ENCODE measurements at places on chromosomes 13 and 19. TPM values are rescaled to one million over a fixed set of nuclear protein-coding genes. Genes with fewer than 3 reads are reported as not detected.

TEKTIP1 gene
- 7.5 TPM for polyA plus RNA-seq

MYBPC2 gene
- 0.70 TPM for polyA plus RNA-seq

IL4I1 gene
- polyA plus RNA-seq = 1.6 TPM

- DNase-seq = peak; percentile 48
Observed at GRCh38 chr19:43651758-43652545, 12.3 kb upstream of the CADM4 start.

PSG5 gene
- not detected for polyA plus RNA-seq

LILRB1 gene
- polyA plus RNA-seq = 1.2 TPM

DNA sequence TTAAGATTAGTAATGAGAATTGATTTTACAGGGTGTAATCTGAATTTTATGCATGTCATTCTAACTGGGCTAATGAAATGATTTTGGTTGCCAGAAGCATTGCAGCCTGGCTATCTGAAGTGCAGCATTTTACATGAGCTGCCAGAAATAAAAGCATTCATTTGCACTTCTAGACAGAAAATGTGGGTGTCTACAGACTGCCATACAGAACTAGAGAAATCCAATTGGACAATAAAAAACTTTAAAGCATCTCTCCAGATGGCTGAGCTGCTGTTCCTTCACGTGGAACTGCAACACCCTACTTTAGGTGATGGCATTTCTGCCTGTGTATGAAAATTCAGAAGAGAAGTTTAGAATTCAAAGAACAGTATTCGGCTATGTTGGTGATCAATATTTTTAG, 450.1 kb upstream of the SLITRK1 start:
- no peak for DNase-seq

GRCh38 chr13:43411741-43412140, 375.0 kb downstream of the ENOX1 start:
- no peak for DNase-seq

- no peak for DNase-seq
Observed at GRCh38 chr13:59437544-59438301, 726.0 kb downstream of the DIAPH3 start.

GRCh38 chr13:33518452-33518851, 232.9 kb upstream of the STARD13 start:
- DNase-seq = no peak

DNA sequence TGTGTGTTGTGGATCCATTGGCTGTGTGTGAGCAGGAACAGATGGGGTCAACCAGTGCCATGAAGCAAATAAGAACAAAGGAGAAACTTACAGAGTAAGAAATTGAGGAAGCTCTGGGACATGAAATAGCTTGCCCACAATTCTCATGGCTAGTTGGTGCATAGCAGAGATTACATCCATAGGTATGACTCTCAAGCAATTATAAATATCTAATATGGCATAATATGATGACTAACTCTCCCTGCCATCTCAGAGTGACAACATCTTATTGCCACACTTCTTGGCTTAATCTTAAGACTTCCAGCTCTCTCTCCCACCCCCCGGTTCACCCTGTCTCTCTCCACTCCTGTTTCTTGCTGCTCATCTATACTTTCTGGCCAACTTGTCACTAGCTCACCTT, 53.3 kb downstream of the OXGR1 start:
- DNase-seq = no peak

FARSA gene
- polyA plus RNA-seq = 37.2 TPM

ZNF578 gene
- polyA plus RNA-seq = 6.5 TPM

DNA sequence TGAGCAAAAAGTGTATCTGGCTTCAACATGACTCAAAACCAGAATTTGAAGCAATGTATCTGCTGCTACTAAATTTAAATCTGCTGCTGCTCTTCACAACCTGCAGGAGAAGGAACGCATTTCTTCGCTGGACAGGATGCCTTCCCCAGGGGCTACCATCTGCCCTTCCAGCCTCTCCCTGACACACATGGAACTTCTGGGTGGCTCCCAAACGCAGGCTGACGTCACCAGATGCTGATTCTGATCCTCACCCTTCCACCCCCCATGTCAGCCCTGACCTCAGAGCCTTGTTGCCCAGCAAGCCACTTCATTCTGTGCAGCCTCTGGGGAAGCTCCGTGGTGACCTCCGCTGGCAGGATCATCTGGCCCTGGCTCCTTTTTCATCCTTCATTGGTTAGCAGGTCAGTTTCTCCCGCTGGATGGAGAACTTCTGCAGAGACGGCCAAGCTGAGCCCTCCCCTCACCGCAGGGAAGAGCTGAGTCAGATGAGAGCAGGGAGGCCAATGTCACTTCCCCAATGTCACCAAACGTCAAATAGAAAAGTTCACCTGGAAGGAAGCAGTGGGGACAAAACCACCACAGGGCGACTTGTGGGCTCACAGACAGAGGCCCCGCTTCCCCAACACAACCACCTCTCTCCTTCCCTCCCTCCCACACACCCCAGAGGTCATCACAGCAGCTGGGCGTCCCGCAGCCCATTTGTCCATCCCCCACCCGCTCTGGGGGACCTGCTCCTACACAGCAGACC, 14.0 kb upstream of the RAB20 start:
- DNase-seq = no peak

- DNase-seq = no peak
Observed at GRCh38 chr13:47114030-47114429, 217.2 kb upstream of the HTR2A start.

CEACAM20 gene
- not detected for polyA plus RNA-seq

DNA sequence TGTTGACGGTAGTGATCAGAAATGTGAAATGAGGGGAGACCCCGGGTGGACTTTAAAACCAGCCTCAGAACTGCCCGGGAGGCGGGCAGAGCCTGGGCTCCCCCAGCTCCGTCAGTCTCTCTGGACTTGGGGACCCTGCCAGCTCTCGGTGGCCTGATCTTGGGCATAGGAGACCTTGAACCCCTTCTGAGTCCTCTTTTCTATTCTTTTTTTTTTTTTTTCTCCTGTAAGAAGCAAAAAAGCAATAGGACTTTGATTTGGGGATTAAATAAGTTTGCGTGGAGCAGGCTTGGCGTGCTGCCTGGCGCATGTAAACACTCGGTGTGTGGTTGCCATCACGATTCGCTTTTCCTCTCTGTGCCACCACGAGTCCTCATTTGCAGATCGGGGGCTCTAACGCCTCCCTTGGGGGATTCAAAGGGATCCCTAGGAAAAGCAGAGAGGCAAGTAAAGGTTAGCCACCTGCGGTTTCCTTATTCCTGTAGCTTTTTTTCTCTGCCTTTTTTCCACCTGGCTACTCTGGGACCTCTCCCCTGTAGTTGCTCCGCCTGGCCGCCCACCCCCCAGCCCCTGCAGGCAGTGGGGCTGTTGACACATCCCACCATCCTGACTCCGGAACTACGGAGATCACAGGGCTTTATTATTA, 1.3 kb downstream of the SAFB start:
- DNase-seq = peak; percentile 75

DNA sequence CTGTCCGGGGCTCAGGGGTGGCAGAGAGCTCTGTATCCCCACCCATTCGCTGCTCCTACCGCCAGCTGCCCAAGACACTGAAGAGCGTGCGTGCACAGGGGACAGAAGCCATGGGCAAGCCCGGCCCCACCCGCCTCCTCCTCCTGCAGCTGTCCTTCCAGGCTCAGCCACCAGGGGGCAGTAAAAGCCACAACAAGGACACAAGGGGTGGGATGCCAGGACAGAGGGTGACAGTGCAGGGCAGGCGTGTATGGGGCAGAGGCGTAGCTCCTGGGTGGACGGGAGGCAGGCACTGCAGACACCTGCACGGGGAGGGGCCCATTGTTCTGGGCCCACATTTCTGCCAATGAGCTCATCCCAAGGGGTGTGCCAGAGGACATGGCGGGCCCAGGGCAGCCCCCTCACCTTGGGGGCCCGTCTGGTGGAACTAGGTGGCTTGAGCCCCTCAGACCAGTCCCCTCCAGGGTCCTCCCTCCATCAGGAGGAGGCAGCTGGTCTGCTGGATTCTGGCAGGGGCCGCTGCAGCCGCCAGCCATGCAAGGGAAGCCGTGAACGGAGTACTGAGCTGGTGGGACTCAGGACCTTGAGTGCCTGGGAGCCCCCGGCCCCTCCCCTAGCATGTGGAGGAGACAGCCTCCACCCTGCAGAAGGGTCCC, 61.2 kb downstream of the MLLT1 start:
- DNase-seq = peak; percentile 87

ADGRE3 gene
- 0.17 TPM for polyA plus RNA-seq

MISP3 gene
- 2.2 TPM for polyA plus RNA-seq

GRCh38 chr13:20270163-20270865, 38.2 kb upstream of the GJB6 start:
- peak; percentile 10 for DNase-seq

SCAF1 gene
- 24.7 TPM for polyA plus RNA-seq

DNA sequence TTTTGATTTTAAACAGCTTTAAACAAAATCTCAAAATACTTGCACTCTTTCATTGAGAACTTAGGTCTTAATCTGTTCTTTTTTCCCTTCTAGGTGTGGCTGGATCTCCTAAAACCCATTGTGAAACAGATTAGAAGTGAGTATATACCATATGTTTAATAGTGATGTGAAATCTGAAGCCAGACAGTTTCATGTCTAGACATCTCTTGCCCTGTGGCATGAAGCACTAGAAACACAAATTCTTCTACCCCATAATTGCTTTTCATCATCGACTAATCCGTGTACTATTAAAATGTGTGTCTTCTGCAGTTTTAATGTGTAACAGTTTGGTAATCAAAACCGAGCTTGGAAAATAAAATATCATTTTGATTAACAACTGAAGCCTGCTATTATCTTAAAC, 188.2 kb upstream of the RNF113B start:
- DNase-seq = no peak

- DNase-seq = no peak
Observed at GRCh38 chr13:50449465-50449864, 394.0 kb downstream of the DLEU7 start.

N4BP2L1 gene
- 50.1 TPM for polyA plus RNA-seq

DNA sequence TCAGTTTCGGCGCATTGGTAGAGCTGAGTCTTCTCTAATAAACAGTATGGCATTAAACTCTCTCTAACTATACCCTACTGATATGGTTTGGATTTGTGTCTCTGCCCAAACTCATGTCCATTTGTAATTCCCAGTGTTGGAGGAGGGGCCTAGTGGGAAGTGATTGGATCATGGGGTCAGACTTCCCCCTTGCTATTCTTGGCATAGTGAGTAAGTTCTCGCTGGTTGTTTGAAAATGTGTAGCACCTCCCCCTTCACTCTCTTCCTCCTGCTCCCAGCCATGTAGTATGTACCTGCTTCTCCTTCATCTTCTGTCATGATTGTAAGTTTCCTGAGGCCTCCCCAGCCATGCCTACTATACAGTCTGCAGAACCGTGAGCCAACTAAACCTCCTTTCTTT, 682.7 kb upstream of the ARGLU1 start:
- DNase-seq = no peak

- no peak for DNase-seq
Observed at GRCh38 chr13:67971291-67971690, 741.2 kb upstream of the PCDH9 start.

DNA sequence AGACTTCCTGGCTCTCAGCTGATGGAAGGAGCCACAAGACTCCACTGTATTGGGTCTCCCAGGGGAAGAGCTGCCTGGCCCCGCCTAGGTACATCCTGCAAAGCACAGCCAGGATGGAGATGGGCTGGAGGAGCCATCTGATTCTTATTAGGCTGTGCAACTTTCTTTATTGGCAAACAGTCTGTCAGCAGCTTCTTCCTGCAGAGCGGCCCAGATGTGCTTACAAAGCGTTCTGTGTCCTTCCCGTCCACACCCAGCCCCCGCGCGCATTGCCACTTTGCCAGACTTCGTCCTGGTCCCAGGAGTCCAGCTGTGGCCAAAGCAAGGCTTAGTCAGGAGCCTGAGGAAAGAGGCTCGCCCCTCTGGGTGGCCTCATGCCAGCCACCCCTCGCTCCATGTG, 409.3 kb downstream of the ZNF536 start:
- no peak for DNase-seq

ARRDC2 gene
- polyA plus RNA-seq = 10.2 TPM

DNA sequence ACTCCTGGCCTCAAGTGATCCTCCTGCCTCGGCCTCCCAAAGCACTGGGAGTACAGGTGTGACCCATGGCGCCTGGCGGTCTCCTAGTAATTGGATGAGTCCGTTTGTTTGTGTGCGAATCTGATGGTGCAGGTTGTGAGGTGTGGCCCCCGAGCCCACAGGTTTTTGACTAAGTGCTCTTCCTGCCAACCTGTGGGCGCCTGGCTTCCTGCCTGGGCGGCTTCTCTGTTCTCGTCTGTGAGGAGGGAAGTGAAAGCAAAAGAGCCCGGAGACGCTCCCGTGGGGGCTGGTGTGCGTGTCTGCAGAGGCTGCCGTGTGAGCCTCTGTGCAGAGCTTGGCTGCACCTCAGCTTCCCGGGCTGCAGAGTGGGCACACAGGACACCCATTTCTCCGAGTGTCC, 10.0 kb downstream of the ARHGAP45 start:
- DNase-seq = peak; percentile 93

KDELR1 gene
- polyA plus RNA-seq = 164 TPM

DNA sequence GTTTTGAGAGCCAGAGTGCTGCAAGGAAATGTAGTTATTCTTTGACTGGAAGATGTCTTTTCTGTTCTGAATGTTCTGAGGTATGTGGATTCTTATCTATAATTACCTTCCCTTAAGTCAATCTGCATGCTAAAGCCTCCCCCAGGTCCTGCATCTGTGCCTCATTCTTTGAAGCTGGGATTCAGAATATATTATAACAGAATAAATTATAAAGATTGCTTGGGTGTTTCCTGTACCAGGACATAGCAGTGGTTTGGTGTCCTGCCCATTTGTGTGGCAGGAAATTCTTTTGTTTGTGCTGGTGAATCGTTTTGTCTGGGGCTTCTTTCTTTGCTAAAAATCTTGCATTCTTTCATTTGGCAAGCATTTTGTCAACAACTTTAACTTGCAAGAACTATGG, 60.2 kb downstream of the ITGBL1 start:
- DNase-seq = no peak

RXFP2 gene
- not detected for polyA plus RNA-seq

LGALS7 gene
- polyA plus RNA-seq = 0.58 TPM
